Activated CD4-positive, CD25-positive, alpha-beta regulatory T cell (primary cell): ENCODE measurements at places on chromosomes 2 and 18.
A peak's percentile ranks its signal among the peaks of the same experiment; 100 is the strongest.

DNA sequence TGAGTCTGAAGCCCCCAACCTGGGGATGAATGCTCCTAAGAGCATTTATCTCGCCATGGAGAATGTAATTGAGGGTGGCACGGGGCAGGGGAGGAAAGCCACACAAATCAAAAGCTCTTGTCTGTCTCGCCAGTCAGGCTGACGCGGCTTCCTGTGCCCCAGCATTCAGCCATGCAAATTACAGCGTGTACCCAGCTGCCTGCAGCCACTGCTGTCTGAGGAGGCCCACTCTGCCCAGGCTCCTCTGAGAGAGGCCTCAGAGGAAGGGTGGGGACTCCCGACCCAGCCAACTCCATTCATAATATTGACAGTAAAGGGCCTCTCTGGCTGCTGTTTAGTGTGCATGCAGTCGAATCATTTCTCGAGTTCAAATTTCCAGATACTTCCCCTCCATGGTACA is 22.0 kb downstream of the SMAD7 start:
- peak; percentile 62 for DNase-seq

- DNase-seq: no peak
These were observed 69.5 kb upstream of the CHRNA1 start for GRCh38 chr2:174833737-174834136.

GRCh38 chr2:152022090-152022489 is 76.8 kb downstream of the CACNB4 start:
- no peak for DNase-seq

- DNase-seq: no peak
These were observed 28.0 kb downstream of the ANKRD29 start for GRCh38 chr18:23634692-23635091.

- DNase-seq: no peak
These were observed 2.6 kb downstream of the SCN9A start for GRCh38 chr2:166373105-166373504.

- no peak for DNase-seq
These were observed 91.5 kb upstream of the PARD3B start for GRCh38 chr2:204453730-204454167.

- DNase-seq: no peak
These were observed 29.0 kb downstream of the PHLPP1 start for GRCh38 chr18:62744076-62744968.

- no peak for DNase-seq
These were observed 14.9 kb downstream of the PPP3R1 start for GRCh38 chr2:68237404-68237803.

GRCh38 chr18:10025711-10026670 is 112.2 kb downstream of the VAPA start:
- no peak for DNase-seq

GRCh38 chr18:3329872-3330271 is 67.9 kb downstream of the MYL12B start:
- no peak for DNase-seq

DNA sequence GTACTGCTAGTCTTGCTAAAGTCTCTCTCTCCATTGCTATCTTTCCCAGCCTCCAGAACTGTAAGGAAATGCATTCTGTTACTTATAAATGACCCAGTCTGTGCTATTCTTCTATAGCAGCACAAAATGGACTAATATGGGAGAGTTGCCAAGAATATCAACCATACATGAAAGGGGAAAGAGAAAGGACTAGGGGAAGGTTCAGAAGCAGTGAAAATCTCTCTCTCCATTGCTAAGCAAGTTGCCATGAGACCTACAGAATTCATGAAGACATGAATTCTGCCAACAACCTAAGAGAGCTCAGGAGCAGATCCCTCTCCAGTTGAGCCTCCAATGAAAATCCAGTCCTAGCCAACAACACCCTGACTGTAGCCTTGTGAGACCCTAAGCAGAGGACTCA is 3.6 kb upstream of the TRABD2A start:
- no peak for DNase-seq

GRCh38 chr18:66495844-66496243 is 108.0 kb downstream of the CDH19 start:
- DNase-seq: no peak

GRCh38 chr18:54807303-54807702 is 21.0 kb upstream of the RAB27B start:
- no peak for DNase-seq

- no peak for DNase-seq
These were observed 68.6 kb downstream of the PTGR3 start for GRCh38 chr18:75140296-75140695.

- DNase-seq: no peak
These were observed 17.1 kb upstream of the ZNF532 start for GRCh38 chr18:58847383-58848071.

DNA sequence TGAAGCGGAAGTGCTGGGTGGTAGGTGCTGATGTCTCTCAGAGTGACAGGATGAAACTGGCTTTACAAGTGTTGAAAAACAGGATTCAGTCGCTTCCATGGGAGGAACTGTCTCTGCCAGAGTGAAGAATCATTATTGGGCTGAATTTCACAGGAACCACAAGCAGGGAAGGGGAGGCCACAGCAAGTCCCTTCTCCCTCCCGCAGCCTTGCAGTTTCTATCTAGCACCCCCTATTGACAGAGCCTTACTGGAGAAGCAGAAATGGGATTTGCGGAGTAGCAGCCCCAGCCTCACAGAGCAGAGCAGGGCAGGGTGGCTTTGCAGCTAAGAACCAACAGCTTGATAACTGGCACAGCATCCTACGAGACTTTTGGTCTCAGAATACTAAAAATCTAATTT is 33.3 kb upstream of the RMP24 start:
- no peak for DNase-seq

DNA sequence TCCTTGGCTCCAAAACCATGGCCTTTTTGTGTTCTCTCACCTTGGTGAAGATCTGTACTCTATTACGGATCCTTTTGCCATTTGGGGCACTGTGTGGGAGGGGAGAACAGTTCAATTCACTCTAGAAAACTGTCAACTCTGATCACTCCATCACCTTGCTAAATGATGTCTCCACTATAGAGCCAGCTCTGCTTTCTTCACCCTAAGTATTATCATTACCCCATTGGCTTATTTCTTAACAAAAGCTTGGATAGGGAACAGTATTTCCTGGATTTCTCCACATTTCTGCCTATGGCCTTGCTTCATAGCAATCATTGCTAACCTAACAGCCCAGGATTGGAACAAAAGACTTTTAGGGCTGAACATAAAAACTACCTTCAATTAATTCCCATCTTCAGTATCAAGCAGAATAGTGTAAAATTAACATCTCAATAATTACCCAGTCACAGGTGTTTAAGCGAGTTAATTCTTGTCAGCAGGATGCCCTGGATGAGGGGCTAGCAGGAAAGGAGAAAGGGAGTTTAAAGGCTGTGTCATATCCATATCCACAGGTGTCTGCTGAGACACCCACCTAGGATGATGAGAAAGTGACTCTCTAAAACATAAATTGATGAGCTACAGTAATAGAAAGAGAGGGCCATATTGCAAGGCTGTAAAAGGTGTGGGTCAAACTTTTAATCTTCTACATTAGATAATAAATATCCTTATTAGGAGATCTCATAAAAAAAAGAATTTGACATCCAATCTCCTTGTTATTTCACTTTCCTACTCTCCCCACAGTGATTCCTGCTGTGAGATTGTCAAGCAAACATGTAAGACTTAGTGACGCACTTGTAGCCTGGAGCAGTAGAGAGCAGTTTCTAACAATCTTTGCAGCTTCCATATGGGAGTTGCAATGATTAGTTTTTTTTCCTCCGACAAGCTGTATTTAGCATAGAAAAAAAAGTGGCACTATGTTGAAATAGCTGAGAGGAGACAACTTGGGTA is 589.5 kb upstream of the NXPH2 start:
- DNase-seq: no peak

DNA sequence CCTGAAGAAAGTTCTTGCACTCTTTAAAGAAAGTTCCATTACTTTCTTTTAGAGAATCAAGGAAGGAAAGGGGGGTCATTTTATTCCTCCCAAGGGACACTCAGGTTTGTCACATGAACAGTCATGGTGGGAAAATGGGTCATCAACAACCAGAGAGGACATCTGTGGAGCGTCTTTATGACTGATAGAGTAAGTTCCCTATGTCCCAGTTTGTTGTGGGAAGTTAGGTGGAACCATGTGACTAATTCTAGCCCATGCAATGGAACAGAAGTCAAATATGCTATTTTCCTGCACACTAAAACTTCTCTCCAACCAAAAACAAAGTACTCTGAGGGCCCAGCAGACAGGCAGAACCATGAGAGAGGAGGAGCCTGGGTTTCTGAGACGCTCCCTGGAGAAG is 165.6 kb upstream of the SERTAD2 start:
- DNase-seq: no peak

DNA sequence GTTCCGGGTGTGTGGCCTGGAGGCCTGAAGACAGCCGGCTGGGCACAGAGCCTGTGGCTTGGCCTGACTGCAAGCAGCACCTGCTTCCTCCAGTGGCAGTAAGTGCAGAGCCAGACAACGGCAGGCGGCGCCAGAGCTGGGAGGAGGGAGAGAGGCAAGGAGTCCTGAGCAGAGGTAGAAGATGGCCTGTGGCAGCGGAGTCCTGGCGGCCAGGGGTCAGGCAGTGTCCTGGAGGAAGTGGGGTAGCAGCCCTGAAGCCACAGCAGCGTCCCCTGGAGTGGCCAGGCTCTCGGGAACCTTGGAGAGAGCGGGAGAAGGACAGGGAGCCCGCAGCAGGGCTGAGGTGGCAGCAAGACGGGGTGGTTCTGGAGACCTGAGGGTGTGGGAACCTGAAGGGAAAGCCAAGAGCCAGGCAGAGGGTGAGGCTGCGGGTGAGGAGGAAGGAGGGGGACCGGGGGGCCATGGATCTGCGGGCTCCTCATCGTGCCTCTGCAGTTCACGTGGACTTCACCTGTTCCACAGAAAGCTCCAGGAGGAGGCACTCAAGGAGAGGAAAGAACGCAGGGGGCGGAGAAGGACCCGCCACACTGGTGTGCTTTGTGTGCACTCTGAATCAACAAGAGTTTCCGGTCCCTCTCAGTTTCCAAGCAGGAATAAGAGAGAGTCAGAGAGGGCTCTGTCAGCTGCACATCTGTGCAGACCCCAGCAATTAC is 85.9 kb downstream of the USP40 start:
- DNase-seq: no peak

DNA sequence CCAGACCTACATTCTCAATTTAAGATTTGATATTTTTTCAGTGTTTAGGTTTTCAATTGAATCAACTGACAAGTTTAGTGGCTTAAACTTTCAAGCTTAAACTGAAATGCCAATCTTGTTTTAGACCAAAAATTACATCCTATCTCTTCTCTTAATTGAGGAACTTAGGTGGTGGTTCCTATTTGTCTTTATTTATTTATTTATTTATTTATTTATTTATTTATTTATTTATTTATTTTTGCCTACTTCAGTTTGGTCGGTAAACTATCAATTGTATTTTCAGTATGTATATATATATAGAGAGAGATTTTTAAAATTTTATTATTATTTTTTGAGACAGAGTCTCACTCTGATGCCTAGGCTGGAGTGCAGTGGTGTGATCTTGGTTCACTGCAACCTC is 68.1 kb downstream of the NEDD4L start:
- DNase-seq: no peak

DNA sequence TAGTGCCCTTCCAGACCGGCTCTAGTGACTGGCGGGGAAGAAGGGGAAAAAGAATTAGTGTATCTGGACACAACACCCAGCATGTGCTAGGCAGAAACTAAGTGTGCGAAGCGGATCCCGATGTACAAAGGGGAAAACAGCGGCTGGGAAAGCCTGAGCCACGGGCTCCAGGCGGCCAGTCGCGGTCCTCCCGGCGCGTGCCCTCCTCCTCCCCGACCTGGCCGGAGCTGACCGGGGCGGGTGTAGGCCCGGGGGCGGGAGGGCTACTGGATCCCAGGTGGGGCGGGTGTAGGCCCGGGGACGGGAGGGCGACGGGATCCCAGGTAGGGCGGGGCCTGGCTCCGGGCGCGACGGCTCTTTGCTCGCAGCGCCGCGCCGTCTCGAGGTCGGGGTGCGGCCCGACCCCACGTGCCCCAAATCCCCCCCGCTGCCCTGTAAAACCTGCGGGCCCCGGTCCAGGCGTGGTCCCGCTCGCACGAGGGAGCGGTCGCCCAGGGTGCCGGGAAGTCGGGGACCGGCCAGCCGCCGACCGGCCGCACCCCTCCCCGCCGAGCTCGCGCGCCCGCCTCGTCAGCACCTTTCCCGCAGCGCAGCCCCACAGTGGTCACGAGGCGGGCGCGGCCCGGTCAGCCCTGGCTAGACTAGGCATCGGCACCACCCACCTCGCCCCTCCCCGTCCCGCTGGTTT is 48.8 kb downstream of the C2orf42 start:
- peak; percentile 70 for DNase-seq

DNA sequence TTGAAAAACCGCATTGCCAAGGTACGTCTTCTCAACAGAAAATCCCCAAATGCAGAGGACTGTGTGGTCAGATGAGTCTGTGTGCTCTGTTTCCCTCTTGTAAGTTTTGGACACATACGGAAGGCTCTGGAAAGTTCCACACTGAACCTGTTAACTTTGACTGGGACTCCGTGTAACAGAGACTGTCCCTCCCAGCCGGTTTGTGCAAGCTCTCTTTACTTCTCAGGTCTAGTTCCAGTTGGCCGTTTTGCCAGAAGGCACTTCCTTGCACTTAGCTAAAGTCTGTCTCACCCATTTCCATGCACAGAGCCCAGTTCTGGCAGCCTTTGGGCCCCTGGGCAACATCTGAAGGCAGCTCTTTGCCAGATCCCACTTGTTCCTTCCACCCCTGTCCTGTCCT is 22.0 kb downstream of the EFHD1 start:
- DNase-seq: no peak

DNA sequence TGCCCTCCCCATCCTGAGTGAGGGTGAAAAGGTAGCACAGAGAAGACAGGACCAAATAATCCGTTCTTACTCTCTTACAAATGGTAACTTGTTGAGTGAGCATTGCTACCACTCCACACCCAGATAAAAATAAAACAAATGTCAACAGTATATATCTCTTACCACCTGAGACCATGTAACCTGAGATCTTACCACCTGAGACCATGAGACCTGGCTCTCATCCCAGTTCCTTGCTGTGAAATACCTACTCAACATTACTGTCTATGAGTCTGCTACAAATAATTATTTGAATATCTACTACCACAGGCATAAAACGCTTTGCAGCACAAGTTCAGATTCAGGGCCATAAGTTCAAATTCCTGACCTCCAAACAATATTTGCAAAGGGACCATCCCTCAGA is 234.7 kb downstream of the C1D start:
- DNase-seq: no peak

- DNase-seq: no peak
These were observed 88.0 kb upstream of the EFEMP1 start for GRCh38 chr2:56011624-56012023.

GRCh38 chr2:173791502-173791901 is 173.7 kb downstream of the SP3 start:
- DNase-seq: no peak

GRCh38 chr2:151860613-151861146 is 32.5 kb upstream of the ARL5A start:
- no peak for DNase-seq

- DNase-seq: no peak
These were observed 9.7 kb upstream of the NEDD4L start for GRCh38 chr18:58034370-58034769.

DNA sequence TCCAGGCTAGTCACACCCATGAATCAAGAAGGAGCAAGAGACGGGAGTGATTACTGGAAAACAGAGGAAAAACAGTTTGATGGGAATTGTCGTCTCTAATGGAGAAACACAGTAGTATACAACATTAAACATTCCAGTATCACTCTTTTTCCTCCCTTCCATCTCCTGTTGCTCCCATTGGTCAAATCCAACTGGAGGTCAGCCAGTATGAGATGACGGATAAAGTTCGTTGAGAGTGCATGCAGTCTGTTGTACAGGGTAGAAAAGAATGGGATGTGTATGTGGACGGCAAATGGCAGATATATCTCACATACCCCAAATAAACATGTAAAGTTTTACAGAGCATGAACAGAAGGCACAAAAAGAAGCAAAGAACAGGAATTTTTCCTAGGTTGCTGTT is 221.9 kb upstream of the TNP1 start:
- DNase-seq: no peak
